ENCODE measurements at places on chromosomes 13 and 19. TPM values are rescaled to one million over a fixed set of nuclear protein-coding genes. Genes with fewer than 3 reads are reported as not detected.

The NPHS1 gene
- total RNA-seq, result not detected

The CEACAM8 gene
- 4.8 TPM for total RNA-seq

The RFX2 gene
- total RNA-seq, result 7.2 TPM

The FARSA gene
- total RNA-seq, result 21.6 TPM
